Psoas muscle (tissue), 8 donors: ENCODE measurements at places on chromosomes 1 and 21. TPM values are rescaled to one million over a fixed set of nuclear protein-coding genes. Genes with fewer than 3 reads are reported as not detected.

GRCh38 chr1:26354972-26355371 lies 1.0 kb upstream of the CRYBG2 start:
- no peak for DNase-seq

- no peak for DNase-seq
Observed at GRCh38 chr1:85122169-85122568, 73.9 kb upstream of the MCOLN3 start.

DNA sequence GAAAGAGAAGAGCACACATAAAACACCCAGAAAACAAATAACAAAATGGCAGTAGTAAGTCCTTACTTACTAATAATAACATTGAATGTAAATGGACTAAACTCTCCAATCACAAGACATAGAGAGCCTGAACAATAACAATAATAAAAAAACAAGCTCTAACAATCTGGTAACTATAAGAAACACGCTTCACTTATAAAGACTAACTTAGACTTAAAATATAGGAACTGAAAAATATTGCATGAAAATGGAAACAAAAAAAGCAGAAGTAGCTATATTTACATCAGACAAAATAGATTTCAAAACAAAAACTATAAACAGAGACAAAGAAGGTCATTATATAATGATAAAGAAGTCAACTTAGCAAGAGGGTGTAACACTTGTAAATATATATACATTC lies 83.1 kb upstream of the LYPLAL1 start:
- DNase-seq: no peak

The IQCC gene
- 0.24 TPM for total RNA-seq

The SYT14 gene
- total RNA-seq: not detected

The HHAT gene
- 0.12 TPM for total RNA-seq
